ENCODE measurements at places on chromosomes 1 and 21.

- no peak for DNase-seq
Measured at GRCh38 chr1:206898089-206898914, 1.1 kb downstream of the IL24 start.

- DNase-seq: no peak
Measured at GRCh38 chr1:159040206-159040605, 30.5 kb downstream of the IFI16 start.

GRCh38 chr1:244352156-244352830 is 99.4 kb downstream of the ADSS2 start:
- no peak for DNase-seq

DNA sequence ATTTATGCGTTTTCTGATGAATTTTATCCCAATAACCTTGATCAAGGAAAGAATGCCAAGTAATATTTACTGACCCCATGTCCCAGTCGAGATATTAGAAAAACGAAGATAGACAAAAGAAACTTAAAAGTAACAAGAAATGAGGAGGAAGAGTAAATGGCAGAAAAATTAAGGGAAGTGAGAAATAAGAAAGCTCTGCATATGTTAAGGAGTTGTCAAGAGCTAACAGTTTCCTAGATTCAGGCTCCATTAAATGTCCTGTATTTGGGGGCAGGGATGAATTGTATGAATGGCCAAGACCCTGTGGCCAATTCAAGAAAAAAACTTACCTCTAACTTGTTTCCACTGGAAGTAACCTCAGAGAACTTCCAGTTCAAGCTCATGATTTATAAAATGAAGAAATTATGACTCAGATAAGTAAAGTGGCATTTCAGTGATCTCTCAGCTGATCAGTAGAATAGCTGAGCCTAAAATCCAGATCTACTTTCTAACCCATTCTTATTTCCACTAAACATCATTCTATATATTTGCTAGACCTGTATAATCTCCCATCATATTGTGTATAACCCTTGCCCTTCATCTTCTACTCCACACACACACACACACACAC is 73.2 kb downstream of the ZC3H11B start:
- DNase-seq: no peak

DNA sequence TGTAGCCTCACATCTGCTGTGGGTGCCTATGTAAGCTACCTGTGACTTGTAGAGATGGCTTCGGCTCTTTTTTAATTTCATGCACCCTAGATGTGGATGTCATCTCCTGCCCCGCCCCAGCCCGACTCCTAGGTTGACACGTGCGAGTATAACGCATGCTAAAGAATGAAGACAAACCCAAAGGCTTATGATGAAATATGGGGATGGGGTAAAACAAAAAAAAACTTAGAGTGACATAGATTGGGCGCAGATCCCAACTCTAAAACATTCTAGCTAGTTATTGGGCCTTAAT is 613 bp upstream of the ERO1B start:
- DNase-seq: no peak

- DNase-seq: no peak
Measured at GRCh38 chr1:193411215-193411614, 224.8 kb upstream of the B3GALT2 start.

DNA sequence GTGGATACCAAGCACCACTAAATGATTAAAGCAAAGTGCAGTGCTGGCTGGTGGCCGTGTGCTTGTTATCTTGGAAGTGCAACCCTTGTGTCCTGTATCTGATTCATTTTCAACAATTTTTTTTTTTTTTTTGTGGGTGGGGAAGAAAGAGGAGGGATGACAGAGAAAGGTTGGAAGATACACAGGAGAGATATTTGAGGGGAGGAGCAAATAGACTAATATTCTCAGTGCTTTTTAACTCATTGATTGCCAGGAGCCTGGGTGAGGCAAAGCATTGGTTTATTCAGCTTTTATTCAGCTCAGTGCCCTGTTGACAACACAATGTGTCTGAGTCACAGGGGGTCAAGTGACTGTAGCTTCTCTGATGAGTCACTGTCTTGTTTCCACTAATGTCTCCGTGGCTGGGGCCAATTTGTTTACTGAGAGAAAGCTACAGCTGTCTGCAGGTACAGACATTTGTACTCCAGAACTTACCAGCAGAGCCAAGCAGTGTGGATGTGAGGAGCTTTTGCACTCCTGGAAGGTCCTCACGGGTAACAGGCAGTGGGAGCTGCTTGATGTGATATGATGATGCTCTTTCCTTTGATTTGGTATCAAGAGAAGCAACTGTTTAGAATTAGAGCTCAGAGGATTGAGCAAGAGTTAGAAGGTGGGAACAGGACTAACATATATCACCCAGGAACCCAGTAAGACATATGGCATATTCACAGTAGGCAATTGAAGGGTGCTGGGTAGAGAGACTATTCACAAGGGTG is 23.6 kb upstream of the DNM3 start:
- DNase-seq: no peak

All from stimulated activated CD8-positive, alpha-beta memory T cell treated with anti-CD3 and anti-CD28 coated beads, Interleukin-4, amount 100 ng/mL, for 24 hours (primary cell).